ENCODE measurements at places on chromosomes 3 and 15.

DNA sequence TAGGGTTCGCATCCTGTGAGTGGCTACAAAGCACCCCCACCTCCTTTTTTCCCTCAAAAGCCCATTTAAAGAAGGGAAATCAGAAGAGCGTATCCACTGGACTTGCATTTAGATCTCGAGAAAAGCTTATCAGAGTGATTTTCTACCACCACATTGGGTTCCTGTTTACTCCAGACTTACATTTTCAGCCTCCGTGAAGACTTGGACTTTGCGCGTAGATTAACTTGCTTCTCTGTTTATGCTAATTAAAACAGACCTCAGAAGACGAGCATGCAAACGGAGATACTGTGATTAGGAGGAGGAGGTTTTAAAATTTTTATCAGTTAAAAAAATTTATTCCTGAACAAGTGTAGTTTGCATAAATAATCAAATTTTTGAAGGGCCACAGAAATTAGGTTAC, 115.7 kb downstream of the AKAP13 start:
- DNase-seq: no peak

GRCh38 chr3:161549261-161549660, 52.7 kb downstream of the OTOL1 start:
- no peak for DNase-seq

- DNase-seq: no peak
Measured at GRCh38 chr3:24725514-24726255, 231.0 kb upstream of the THRB start.

DNA sequence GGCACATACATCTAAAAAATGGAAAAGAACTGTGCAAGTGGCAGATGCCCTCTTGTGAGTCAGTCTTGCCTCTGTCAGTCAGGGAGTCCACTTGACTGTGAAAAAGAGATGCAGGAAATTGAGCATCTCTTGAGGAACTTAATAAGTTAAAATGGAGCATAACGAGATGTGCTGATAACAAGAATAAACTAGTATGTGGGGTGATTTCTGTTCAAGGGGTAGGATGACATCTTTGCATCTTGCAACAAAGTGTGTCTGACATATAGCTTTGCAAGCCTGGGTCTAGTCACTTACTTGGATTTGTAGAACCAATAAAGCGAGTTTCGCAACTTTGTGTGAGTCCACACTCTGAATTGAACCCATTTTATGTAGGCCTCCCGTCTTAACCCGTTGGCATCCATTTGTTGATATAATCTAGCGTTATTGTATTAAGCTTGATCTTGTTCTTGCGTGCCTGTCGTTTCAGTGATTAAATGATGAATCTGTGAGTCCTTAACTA, 2.2 kb downstream of the USP3 start:
- no peak for DNase-seq

DNA sequence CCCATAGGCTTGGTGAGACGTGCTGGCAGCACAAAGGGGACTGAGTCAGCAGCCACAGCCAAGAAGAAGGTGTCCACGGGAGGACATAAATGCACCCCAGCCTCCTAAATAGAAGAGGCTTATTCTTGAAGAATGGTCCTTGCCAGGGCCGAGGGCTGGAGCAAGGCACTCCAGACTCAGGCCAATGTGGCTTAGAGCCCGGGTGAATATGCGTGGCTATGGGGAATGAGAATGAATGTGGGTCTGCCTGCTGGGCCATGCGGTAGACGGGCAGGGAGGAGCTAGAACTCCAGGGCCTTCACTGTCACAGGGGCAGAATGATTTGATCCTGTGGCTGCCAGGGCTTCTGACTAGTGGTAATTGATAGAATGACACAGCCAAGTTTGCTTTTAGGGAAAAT, 34.0 kb downstream of the DHX30 start:
- DNase-seq: no peak

GRCh38 chr15:90191794-90192509, 9.2 kb upstream of the SEMA4B start:
- no peak for DNase-seq

DNA sequence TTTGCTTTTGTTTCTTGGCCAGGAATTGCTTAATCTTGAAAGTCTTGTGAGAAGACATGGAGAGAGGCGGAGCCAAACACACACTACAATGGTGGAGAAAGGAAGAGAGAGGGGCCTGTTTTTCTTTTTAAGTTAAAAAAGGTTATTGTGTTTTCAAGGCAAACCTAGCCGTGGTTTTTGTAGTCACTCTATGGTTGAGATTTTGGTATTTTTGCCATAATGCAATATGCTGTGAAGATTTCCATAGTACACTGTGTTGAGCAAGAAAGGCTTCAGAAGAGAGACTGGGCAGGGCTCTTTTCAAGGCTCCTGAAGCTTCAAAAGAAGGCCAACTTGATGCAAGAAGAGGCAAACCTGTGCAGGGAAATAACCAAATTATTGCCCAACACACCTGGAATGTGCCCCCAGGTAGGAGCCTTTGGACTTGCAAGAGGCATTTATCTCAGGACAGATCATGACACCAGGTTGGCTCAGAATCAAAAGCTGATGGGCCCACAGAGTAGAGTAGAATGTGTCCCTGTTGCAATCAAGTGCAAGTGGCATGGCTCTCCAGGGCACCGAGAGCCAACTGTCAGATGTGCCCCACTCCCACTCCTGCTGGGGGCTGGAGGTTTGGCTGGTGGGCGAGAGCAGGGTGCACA, 22.1 kb downstream of the AMOTL2 start:
- DNase-seq: no peak

DNA sequence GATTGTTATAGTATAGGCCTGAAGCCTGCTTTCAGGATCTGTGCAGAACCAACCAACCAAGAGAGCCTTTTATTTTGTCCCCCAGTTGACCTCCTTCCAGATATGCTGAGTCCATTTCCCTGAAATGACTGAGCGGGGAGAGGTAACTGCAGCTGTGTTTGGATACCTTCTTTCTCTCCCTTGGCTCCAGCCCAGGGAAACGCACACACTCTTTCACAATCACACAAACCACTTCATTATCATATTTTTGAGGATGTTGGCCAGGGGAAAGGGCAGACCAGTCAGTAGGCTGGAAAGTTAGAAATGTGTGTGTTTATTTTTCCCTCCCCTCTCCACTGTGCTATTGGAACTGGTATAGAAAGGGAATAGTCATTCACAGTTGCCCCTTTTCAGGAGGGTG, 417.7 kb upstream of the TBL1XR1 start:
- peak; percentile 99 for DNase-seq

- no peak for DNase-seq
Measured at GRCh38 chr3:157418104-157418503, 18.5 kb upstream of the PTX3 start.

- DNase-seq: peak; percentile 56
Measured at GRCh38 chr3:15205934-15206661, at the start of gene CAPN7. Gene CAPN7 (plus strand): TSS chr3:15206246. CDS start chr3:15206496, 250 bp downstream.

DNA sequence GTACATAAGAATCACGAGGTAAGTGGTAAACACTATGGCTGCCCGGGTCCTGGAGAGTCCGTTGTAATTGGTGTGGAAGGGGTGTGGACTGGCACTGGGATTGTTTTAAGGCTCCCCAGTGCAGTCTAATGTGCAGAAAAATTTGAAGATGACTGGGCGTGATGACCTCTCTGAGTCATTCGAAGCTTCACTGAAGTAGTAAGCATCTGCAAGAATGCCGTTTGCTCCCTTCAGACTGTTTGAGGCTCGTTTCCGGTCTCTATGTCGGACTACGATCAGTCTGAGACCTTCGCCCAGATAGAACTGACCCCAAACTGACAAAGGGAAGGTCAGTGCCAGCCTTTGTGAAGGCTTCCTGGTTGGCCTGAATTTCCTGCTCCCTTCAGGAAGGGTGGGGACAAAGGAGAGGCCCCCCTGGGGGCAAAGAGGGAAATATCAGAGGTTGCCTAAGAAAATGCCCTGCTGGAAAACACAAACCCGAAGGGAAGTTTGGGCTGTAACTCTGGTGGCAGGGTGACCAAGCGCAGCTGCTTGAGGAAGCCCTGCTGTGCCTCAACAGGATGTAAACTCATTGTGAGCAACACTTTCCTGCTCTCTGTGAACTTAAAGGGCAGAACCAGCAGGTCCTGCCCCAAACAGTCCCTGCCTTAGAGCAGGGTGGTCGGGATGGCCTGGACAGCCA, 34.6 kb downstream of the BTD start:
- peak; percentile 84 for DNase-seq

GRCh38 chr15:68797191-68797590, 23.5 kb downstream of the ANP32A start:
- DNase-seq: no peak

DNA sequence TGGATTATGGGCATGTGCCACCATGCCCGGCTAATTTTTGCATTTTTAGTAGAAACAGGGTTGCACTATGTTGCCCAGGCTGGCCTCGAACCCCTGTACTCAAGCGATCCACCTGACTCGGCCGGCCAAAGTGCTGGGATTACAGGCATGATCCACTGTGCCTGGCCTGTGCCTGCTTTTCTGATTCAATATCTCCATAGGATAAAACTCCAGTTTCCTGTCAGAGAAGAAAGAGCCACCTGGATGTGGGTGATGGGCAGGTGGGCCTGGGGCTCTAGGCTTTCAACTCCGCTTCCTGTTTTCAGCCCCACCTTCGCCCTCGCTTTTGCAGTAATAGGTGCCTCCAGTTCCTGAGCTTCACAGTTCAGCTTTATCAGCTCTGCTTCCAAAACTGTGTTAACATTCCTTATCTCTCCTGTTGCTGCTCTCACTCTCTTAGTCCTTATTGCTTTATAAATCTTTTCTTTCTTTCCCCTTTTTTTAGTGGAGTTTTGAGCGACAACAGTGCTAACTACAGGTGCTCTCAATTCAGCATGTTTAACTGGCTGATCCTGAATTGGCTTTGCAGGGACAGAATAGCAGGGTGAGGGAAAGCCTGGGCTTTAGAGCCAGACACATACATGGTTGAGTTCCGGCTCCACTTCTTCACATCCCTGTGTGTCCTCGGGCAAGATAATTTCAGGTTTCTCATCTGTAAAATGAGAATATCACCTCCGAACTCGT, 21.1 kb upstream of the PDE8A start:
- no peak for DNase-seq

DNA sequence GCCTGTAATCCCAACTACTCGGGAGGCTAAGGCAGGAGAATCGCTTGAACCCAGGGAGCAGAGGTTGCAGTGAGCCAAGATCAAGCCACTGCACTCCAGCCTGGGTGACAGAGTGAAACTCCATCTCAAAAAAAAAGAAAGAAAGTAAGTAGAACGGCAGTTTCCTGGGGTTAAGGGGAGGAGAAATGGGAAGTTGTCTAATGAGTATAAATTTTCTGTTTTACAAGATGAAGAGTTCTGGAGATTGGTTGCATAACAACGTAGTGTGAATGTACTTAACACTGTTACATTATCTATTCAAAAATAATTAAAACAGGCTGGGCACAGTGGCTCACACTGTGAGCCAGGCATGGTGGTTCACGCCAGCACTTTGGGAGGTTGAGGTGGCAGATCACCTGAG, 45.4 kb downstream of the GRK7 start:
- DNase-seq: no peak

DNA sequence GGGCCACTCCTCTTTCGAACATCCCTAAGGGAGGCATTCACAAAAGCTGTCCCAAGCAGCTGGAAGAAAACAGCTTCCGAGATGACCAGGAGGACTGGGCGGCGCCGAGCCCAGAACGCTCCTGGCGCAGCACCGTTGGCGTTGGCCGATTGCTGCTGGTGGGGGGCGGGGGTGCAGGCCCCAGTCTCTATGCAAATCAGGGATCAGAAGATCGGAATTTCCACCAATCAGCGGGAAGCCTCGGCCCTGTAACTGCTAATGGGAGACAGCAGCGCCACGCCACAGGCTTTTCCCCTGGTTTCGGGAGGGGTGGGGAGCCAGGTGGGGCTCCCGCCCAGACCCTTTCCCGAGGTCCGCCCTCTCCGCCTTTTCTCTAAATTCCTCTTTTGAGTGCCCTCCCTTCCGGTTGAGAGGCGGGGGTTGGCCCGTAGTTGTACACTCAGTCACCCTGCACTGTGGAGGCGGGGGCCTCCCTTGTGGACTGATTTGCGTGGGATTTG, 27.0 kb downstream of the HMCES start:
- DNase-seq: peak; percentile 69

DNA sequence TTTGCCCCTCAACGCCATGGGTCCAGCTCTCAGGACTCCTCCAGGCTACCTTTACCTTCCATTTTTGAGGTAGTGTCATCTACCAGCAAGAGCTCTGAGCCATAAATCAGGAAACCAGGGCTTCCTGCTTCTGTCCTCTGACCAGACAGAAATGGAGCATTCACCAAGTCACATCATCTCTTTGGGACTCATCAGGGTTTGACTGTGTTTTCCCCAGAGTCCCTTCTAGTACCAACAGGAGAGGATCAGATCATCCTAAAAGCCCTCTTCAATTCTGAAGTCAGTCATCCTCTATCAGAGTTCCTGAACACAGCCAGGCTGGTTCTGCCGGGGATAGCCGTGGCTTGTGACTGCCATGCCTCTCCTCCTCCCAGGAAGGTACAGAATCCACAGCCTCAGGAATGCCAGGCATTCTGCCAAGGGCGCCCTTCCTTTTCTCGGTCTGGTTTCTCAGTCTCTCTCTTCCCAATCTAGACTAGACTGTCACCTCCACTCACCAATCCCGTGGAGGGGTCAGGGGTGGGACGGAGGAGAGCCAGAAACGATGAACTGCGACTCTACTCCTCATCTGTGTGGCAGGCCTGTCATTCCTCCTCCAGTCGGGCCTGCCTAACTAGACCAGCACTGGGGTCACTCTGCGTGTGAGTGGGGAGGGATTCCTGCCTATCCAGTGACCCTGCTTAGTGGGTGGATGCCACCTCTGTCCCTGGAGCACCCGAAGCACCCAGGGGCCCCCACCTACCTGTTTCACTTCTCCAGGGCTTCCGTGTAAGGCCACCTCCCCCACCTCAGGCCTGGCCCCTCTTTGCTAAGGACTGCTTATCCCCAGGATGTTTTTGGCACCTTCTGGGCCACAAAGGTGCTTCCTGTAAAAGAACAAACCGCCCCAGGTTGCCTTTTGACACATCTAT, 30.9 kb downstream of the CCNL1 start:
- DNase-seq: no peak

DNA sequence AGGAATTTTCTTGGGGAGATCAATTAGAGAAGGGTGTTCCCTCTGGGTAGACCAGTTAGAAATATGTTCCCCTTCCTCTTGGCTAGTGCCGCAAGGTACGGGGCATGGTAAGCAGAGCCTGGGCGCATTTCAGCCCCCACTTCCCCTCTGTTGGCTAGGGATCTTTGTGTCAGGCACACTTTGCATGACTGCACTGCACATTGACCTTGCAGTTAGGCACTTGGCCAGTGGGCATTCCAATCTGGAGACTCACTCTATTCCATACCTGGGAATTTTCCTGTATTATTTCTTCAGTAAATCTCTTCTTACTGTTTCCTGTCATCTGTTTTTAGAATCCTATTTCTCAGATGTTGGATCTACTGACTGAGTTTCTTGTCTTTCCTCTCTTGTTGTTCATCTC, 30.0 kb upstream of the CACNA1D start:
- peak; percentile 10 for DNase-seq
